ENCODE measurements at places on chromosomes 11 and 22.
A peak's percentile ranks its signal among the peaks of the same experiment; 100 is the strongest.

- no peak overlapping the region for H3K27ac ChIP-seq
- H3K4me3 ChIP-seq: no peak overlapping the region
- H3K36me3 ChIP-seq: no peaks in the 10 kb centered on the region
- no peak for DNase-seq
- no peaks in the 10 kb centered on the region for H3K27me3 ChIP-seq
These were observed 13.5 kb downstream of the SLC43A1 start for GRCh38 chr11:57501953-57502352.

DNA sequence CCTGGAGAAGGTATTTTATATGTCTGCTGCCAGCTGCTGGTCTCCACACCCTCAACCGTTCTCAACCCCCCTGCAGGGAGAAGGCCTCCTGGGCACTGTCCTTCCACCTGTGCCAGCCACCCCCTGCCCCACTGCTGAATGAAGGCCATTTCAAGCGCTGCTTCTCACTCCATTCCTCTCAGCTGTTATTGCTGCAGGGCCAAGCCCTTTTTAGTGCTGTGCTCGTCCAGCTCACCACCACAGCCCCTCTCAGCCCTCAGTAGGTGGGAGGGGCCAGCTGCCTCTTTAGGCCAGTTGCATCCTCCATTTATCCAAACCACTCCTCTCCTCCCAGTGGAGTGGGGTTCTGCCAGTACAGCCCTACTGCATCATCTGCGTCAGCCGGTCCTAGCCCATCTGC, 1.8 kb upstream of the WBP2NL start:
- no peaks in the 10 kb centered on the region for H3K4me1 ChIP-seq
- H3K27me3 ChIP-seq: peaks cover 4% of the 10 kb centered on the region
- no peak overlapping the region for H3K4me3 ChIP-seq

GRCh38 chr11:115042002-115042401, 363.7 kb downstream of the NXPE2 start:
- no peaks in the 10 kb centered on the region for H3K4me1 ChIP-seq
- DNase-seq: no peak
- no peak overlapping the region for H3K27ac ChIP-seq
- H3K4me3 ChIP-seq: no peak overlapping the region
- H3K27me3 ChIP-seq: no peaks in the 10 kb centered on the region

DNA sequence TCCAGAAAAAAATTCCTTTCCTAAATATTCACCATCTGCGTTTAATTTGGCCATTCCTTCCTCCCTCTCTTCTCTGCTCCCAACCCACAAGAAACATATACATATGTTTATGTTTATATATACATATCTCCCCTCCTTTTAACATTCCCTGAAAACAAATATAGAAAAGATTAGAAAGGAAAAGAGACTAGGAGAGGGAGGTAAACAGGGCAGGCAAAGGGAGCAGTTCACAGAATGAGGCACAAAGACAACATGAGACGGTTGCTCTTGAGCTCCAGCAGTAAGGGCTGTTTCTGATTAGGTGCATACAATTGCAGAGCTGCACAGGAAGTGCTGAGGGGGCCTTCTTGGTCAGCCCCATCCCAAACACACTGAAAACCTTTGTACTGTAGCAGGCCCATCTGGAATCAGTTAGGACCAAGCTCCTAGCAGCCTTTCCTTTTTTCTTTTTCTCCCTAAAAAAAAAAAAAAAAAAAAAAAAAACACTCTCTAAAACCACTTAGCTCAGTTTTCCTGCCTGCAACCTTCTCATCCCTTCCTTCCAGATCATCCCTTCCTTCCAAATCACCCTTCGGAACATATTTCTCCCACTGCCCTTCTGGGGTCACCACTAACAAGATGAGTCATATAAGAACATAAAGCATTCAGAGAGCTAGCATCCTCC, 57.0 kb downstream of the RBFOX2 start:
- H3K27ac ChIP-seq: peak overlapping the region; percentile 93
- no peaks in the 10 kb centered on the region for H3K27me3 ChIP-seq
- peak; percentile 96 for DNase-seq
- H3K36me3 ChIP-seq: no peaks in the 10 kb centered on the region
- H3K4me1 ChIP-seq: peaks cover 93% of the 10 kb centered on the region

- DNase-seq: no peak
- no peak overlapping the region for H3K27ac ChIP-seq
- no peaks in the 10 kb centered on the region for H3K27me3 ChIP-seq
- no peaks in the 10 kb centered on the region for H3K36me3 ChIP-seq
These were observed 815.5 kb downstream of the NTM start for GRCh38 chr11:132185726-132186592.

DNA sequence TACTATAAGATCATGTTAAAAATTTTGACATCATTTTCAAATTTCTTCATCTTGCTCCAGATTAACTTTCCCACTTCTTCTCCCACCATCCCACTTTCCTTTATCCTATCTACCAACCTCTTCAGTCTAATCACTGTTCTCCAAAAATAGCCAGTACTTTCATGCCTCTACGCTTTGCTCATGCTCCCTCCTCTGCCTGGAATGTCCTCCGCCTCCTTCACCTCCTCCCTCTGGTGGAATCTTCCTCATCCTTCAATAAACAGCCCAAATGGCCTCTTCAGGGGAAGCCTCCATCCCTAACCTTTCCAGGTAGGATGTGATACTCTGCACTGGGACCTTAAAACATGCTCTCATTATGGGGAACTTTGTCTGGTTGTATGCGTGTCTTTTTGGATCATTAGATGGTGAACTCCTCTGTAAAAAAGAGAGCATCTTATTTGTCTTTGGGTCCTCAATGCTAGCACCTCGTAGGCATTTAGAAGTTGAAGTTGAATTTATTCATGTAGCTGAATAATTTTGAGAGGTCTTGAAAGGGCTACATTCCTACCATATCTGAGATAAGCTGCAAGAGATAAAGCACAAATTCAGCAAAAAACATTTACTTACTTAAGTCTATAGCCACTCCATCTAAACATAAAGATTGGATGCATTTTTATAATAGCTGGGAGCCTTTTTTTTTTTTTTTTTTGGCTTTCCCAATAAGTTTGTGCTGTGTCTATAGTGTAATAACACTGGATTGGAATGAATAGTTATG, 8.0 kb upstream of the CSRP3 start:
- H3K36me3 ChIP-seq: no peaks in the 10 kb centered on the region
- H3K4me3 ChIP-seq: no peak overlapping the region
- DNase-seq: no peak
- H3K27ac ChIP-seq: no peak overlapping the region
- H3K27me3 ChIP-seq: peaks cover 23% of the 10 kb centered on the region
- H3K4me1 ChIP-seq: no peaks in the 10 kb centered on the region

DNA sequence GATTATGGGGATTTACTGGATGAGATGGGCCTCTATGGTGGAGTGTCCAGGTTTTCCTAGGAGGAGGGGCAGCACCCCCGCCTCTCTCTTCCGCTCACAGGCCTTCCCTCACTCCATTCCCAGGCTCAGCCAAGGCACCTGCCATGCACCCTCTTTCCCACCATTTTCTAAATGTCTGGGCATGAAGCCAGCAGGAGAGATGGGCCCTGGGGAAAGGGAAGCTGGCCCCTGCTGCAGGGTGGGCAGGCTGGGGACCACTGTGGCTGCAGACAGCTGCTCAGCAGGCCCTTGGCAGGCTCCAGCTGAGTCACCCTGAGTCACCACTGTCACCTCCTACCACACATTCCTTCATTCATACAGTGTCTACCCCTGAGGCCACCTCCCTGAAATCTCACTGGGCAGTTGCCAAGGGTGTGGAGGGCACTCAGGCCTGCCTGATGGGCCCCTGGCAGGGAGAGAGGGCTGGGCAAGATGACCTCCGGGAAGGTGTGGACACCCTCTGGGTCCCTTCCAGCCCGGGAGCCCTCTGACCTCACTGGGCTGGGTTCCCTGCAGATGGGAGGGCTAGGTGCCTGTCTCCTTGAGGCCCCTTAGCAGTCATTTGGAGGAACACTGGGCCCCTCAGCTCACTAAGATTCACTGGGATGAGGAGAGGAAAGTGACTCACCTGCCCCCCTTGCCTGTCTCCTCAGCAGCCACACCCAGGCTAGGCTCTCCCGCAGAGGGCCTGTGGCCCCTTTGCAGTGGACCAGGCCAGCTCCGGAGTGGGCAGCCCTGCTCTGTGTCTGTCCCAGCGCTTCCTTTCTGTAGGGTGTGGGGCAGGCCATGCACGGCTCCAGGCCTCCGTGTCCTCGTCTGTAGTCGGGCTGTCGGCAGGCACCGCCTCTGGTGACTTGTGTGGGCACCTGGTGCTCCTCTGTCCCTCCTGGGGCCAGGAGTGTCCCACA, 7.8 kb downstream of the MYEOV start:
- peak; percentile 83 for DNase-seq
- peak overlapping the region; percentile 71 for H3K27ac ChIP-seq
- no peak overlapping the region for H3K4me3 ChIP-seq
- peaks cover 82% of the 10 kb centered on the region for H3K4me1 ChIP-seq

DNA sequence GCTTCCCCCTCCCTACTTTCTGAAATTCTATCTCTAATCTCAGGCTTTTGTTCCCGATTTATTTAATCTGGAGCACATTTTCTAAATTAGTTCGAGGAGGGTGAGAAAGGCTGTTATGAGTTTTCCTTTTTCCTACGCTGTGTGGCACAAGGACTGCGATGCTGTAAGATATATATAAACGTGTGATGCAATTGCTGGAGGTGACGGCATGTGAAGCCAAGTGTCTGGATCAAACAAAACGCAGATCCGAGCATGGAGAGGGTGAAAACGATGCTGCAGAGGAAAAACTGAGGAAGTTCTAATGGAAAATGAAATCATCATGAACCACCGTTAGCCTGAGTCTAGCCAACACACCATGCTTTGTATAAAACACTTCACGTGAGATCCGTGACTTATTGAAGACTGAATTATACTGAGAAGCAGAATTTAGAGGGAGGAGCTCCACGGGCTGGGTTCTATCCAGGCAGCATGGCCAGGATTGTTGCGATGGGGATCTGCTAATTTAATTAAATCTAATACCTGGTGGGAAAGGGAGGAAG, 4.4 kb downstream of the PKNOX2 start:
- peaks cover 6% of the 10 kb centered on the region for H3K4me1 ChIP-seq
- H3K27ac ChIP-seq: no peak overlapping the region
- H3K4me3 ChIP-seq: no peak overlapping the region

- no peak for DNase-seq
- no peak overlapping the region for H3K4me3 ChIP-seq
- no peaks in the 10 kb centered on the region for H3K4me1 ChIP-seq
- no peaks in the 10 kb centered on the region for H3K36me3 ChIP-seq
These were observed 60.0 kb downstream of the GLYATL1 start for GRCh38 chr11:58999291-58999680.

GRCh38 chr11:63592975-63593395, 21.2 kb downstream of the PLAAT3 start:
- no peak overlapping the region for H3K27ac ChIP-seq
- H3K36me3 ChIP-seq: no peaks in the 10 kb centered on the region
- DNase-seq: peak; percentile 54
- H3K4me3 ChIP-seq: no peak overlapping the region
- H3K27me3 ChIP-seq: no peaks in the 10 kb centered on the region
- no peaks in the 10 kb centered on the region for H3K4me1 ChIP-seq

DNA sequence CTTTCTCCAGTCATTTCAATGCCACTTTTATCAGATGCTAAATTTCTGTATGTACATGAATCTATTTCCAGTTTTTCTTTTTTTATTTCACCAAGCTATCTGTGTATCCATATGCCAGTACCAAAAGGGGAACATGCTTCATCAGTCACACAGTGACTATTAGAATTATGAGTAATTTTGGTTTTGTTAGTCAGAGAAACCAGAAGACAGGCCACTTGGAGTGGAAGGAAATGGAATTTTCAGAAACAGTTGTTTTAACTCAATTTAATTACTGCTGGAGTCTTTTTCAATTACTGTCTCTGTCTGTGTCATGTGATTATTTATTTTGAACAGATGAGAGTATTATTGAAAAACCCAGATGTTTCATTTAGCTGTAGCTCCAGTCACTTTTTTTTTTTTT, 84.6 kb upstream of the ANO3 start:
- no peak for DNase-seq
- H3K27me3 ChIP-seq: no peaks in the 10 kb centered on the region
- no peaks in the 10 kb centered on the region for H3K4me1 ChIP-seq
- no peak overlapping the region for H3K27ac ChIP-seq

DNA sequence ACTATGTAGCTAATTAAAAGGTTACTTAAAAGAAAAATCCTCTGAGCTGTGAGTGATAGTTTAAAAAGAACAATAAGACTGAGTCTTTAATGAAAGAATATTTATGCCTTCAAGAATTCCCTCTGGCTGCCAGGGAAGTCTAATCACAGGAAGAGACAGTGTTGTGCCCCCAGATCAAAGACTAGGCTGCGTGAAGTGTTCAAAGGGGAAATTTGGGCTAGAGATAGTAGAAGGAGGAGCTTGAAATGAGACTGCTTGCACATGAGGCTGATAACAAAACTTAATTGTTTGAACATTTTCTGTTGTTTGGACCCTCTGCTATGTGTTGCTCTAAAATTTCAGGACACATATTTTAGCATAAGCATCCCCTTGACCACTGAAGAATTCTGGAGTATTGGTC, 99.7 kb upstream of the MTNR1B start:
- no peak overlapping the region for H3K4me3 ChIP-seq
- H3K27ac ChIP-seq: no peak overlapping the region
- no peak for DNase-seq
- no peaks in the 10 kb centered on the region for H3K36me3 ChIP-seq
- H3K27me3 ChIP-seq: no peaks in the 10 kb centered on the region

- peaks cover 27% of the 10 kb centered on the region for H3K4me1 ChIP-seq
- peaks cover 97% of the 10 kb centered on the region for H3K27me3 ChIP-seq
- no peak overlapping the region for H3K27ac ChIP-seq
- H3K4me3 ChIP-seq: peak overlapping the region; percentile 40
- no peaks in the 10 kb centered on the region for H3K36me3 ChIP-seq
These were observed 871 bp downstream of the BDNF start for GRCh38 chr11:27699242-27699925.

DNA sequence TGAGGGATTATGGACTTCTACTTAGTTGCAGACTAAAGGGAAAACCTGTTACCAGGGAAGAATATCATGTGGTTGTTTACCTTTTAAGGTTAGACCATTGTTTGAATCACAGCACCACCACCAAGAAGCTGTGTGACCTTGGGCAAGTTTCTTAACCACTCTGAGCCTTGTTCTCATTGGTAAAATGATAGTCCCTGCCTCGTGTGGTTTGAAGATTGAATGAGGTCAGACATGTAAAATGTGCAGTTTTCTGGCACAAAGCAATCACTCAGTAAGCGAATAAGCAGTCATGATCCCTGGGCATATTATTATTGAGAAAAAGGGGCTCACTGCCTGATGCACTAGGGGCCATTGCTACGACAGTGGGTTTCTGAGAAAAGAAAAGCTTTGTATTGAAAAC, 28.3 kb downstream of the MOV10L1 start:
- H3K4me3 ChIP-seq: no peak overlapping the region
- no peak overlapping the region for H3K27ac ChIP-seq
- no peak for DNase-seq
- no peaks in the 10 kb centered on the region for H3K4me1 ChIP-seq
- H3K36me3 ChIP-seq: no peaks in the 10 kb centered on the region

- peak; percentile 47 for DNase-seq
- no peak overlapping the region for H3K4me3 ChIP-seq
- H3K27me3 ChIP-seq: no peaks in the 10 kb centered on the region
- no peak overlapping the region for H3K27ac ChIP-seq
- peaks cover 6% of the 10 kb centered on the region for H3K4me1 ChIP-seq
These were observed 62.6 kb downstream of the TRAF6 start for GRCh38 chr11:36447514-36447913.

- H3K36me3 ChIP-seq: no peaks in the 10 kb centered on the region
- no peaks in the 10 kb centered on the region for H3K27me3 ChIP-seq
- peak; percentile 74 for DNase-seq
- peak overlapping the region; percentile 58 for H3K4me3 ChIP-seq
- H3K4me1 ChIP-seq: peaks cover 41% of the 10 kb centered on the region
- H3K27ac ChIP-seq: peak overlapping the region; percentile 65
These were observed 1.2 kb downstream of the PHLDB1 start for GRCh38 chr11:118608360-118609227.

Measured in A673 (cell line).